ENCODE measurements at places on chromosomes 4 and X. TPM values are rescaled to one million over a fixed set of nuclear protein-coding genes. Genes with fewer than 3 reads are reported as not detected.

- DNase-seq: no peak
Measured at GRCh38 chr4:1227816-1228215, 21.1 kb downstream of the CTBP1 start.

- DNase-seq: peak; percentile 5
Measured at GRCh38 chrX:121052122-121052521, 4.7 kb downstream of the GLUD2 start.

DNA sequence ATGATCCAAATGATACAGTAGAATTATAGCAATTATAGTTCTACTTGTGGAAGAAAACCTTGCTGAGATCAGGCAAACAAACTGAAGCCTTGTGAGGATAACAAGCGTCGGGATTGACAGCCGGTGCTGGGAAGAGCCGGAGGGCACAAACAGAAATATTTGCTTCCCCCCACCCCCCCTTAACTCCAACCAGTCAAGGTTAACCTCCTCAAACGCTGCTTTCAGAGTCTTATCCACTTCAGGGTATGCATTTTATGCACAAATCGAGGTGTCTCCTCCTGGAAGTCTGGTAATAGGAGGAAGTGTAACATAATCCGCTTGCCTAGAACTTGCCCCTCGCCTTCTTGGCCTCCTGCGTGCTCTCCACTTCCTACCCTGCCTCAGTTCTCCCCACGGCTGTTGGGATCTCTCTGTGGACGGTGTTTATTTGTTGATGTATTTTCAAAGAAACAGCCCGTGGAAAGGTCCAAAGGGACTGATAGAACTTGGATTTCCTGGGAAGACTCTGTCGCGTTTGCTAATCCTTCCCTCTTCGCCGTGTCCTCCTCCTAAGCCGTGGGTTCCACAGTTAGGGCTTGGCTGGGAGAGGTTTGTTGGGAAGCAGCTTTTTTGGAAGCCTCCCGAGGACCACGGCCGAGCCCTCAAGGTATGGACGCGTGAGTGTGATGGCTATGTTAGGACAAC is 4.1 kb upstream of the ARX start:
- peak; percentile 28 for DNase-seq

DNA sequence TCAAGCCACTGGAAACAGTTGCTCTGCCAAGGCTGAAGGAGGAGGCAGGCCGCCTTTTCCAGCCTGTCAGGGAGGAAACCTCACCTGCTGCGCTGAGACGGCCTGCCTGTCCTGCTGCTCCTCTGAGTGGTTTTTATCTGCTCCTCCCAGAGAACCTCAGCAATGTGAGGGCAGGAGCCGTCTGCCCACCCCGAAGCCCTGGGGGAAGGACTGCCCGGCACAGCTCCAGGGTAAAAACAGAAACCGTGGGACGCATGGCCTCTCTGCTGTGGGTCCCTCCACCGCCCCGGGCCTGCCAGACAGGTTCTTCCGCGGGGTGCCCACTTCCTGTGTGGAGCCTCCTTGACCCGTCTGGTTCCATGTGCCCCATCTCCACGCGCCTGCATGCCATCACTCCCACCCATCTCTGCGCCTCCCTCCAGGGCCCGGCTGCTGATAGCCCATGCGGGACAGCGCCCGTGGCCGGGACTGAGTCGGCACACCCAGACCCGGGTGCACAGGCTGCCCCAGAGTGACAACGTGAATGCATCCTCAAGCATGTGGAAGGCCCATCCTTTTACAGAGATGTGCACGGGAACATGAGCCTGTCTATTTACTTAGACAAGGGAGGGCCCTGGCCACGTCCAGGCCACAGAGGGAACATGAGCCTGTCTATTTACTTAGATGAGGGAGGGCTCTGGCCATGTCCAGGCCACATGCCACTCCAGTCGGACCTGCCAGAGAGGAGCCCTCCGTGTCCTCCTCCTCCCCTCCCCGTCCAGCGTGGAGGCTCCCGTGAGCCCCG is 4.0 kb upstream of the SLC49A3 start:
- DNase-seq: no peak

GRCh38 chrX:38803243-38803587 is 2.0 kb downstream of the MID1IP1 start:
- no peak for DNase-seq

- no peak for DNase-seq
Measured at GRCh38 chr4:7472442-7473013, 37.8 kb upstream of the PSAPL1 start.

- DNase-seq: no peak
Measured at GRCh38 chr4:86055898-86056297, 304.0 kb downstream of the MAPK10 start.

QRFPR gene
- not detected for total RNA-seq

ATP8A1 gene
- 0.40 TPM for total RNA-seq

PDZD11 gene
- 111 TPM for total RNA-seq

Measured in SK-MEL-5 (cell line).